ENCODE measurements at places on chromosomes 4 and X. TPM values are rescaled to one million over a fixed set of nuclear protein-coding genes. Genes with fewer than 3 reads are reported as not detected.

Gene FAM47A
- not detected for total RNA-seq

Gene TBC1D8B
- total RNA-seq = 2.9 TPM

Gene CXCL10
- total RNA-seq = 0.32 TPM

Gene F11
- not detected for total RNA-seq

Gene MTNR1A
- total RNA-seq = not detected

Gene MAOB
- 5.5 TPM for total RNA-seq

Gene NALF2
- total RNA-seq = 0.60 TPM

Gene NAAA
- total RNA-seq = 22.9 TPM

Gene NAT8L
- 0.04 TPM for total RNA-seq

Gene TMEM255A
- total RNA-seq = 0.20 TPM

DNA sequence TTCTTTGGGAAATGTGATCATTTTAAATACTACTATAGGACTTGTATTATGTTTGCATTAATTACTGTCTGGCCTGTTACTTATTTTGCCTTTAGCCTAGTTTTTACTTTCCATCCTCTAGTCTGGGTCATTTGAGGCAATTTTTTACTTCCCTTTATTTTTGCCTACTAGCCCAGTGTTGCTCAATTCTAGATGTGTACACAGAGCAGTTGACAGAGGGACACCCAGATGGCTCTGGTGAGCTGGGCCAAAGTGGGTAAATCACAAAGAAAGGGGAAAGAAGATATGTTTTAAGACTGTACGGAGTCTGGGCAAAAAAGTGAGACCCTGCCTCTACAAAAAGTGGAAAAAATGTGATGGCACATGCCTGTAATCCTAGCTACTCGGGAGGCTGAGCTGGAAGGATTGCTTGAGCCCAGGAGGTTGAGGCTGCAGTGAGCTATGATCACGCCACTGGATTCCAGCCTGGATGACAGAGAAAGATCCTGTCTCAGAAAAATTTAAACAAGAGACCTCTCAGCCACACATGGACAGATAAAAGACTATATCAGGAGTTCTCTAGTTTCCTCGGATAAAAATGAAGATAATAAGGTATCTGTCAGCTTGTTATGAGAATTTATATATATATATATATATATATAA is 35.7 kb downstream of the APOO start:
- no peak for ATAC-seq

DNA sequence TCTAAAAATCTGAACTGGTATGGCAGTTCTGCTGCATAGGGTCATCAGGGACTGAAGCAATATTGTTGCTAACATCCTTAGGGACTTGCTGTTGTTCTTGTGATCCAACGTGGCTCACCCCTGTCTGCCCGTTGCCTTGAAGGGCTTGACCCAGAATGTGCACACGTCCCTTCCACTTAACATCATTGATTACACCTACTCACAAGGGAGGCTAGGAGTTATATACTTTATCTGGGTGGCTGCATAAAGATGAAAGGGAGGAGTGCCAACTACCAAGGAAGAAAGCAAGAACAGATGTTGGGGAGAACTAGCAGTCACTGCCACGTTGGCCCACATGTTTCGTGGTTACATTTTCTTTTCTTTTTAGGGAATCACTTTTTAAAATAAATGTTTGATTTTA is 34.0 kb downstream of the SLC9A6 start:
- no peak for ATAC-seq

GRCh38 chrX:30302956-30303355 is 6.2 kb downstream of the NR0B1 start:
- ATAC-seq = no peak

DNA sequence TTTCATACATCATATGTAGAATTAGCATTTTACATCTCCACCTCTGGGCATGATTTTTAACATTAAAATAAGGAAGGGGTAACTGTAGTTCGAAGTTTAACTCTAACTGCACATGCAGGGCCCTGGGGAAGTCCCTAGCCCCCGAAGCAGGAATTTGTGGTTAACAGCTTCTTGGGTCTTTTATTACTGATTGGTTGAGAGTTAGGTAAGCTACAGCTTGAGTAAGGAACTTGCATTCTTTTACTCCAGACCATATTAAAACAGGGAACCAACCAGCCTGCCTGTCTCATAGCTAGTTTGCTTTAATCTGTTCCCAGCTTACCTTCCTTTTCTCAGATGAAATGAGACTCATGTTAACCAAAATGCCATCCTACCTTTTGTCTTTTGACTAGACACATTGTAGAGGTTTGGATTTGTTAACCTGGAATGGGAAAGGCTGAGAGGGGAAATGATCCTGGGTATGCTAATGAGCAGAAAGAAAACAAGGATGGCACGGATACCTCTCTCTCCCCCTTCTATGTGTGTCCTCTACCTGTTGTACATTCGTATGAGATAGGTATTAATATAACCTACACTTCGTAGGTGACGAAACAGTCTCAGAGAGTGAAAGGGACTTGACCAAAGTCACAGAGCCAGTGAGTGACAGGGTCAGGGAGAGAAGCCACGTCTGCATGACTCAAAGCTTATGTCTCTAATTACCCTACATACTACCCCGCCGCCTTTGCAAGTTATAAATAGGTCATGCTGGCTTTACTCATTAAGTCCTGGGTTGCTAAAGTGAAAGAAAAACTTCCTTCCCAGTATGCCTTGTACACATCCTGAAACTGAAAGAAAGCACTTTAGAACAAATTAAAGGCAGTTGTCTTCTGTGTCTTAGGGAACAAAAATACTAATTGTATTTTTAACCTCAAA is 119.5 kb upstream of the AFF2 start:
- peak; percentile 39 for ATAC-seq

DNA sequence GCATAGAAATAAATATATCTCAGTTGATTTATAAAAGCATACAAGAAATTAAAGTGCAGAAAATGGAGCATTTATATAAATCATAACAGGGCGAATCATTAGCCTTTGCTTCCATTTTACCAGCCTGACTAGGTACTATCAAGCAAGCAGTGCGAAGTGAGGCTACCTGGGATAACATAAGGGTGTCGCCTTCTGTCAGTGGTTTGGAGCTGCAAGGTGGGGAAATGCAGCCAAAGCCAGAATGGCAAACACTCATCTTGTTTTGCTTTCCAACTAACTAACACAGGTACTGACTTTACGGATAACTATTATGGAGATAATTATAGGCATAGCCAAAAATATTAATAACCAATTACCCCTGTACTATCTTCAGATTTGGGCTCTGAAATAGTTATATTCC is 1459.8 kb downstream of the RAPGEF2 start:
- ATAC-seq = no peak

DNA sequence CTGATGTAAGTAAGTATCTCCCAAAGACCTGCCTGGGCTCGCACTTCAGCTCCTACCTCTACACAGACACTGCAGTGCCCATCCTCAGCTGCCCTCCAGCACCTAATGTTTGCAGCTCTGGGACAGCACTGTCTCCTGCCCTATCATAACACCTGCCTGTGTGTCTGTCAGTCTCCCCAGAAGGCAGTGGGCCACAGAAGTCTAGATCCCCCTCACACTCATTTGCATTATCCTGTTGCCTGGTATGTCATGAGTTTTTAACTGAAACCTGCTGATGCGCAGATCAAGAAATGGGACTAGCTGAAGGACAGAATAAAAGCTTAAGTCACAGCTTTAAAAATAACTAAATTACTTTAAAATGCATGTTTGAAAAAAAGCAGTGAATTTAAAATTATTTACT is 43.0 kb downstream of the LRP2BP start:
- no peak for ATAC-seq

DNA sequence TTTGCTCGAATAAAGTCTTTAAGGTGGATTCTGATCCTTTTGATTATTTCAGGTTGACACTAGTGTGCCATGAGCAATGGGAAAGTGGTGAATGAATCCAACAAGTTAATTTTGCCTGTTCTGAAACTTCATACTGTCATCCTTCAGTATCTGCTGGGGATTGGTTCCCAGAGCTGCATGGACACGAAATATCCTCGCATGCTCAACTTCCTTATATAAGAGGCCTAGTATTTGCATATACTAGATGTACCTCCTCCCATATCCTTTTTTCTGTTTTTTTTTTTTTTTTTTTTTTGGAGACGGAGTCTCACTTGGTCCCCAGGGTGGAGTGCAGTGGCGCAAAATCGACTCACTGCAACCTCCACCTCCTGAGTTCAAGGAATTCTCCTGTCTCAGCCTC is 23.0 kb upstream of the PDS5A start:
- no peak for ATAC-seq

DNA sequence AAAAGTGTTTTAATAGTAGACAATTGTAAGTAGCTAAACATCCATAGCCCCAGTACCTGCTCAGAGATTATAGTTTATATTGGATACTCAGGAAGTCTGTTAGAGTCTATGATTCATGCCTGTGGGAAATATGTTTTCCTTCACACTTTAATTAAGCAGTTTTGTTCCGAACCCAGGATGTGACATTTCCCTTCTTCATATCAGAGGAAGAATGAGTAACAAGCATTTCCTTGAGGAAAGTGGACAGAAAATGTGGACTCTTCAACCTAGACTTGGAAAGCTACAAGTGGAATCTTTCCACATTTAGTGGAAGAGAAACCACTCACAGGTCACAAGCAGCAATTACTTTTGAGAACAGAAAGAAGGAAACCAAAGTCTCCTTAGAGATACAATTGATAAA is 419.4 kb downstream of the C4orf33 start:
- ATAC-seq = no peak

GRCh38 chr4:128177498-128177897 is 110.1 kb downstream of the PGRMC2 start:
- no peak for ATAC-seq

- ATAC-seq = no peak
Measured at GRCh38 chr4:151922811-151923210, 162.0 kb upstream of the GATB start.

DNA sequence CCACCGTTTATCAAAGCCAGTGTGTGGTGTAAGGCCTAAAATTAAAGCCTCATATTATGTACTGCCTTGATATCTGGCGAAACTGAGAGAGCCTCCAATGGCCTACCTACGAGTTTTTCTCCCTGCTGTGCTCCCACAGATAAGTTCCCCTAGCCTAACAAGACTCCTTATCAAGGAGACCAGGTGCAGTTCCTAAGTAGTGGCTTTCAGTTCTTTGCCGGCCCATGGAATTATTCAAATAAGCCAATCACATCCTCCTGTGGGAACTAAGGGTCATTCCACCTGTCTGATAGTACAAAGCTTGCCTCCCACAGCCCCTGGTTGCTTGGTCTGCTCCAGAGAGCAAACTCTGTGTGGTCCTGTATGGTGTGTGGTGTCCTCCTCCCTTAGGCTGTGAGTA is 99.8 kb upstream of the TEX13C start:
- no peak for ATAC-seq

- ATAC-seq = peak; percentile 87
Measured at GRCh38 chr4:36281384-36282106, at the start of gene DTHD1. DTHD1 (plus strand) TSS chr4:36281616; CDS start chr4:36281759, 143 bp downstream.

GRCh38 chrX:151765026-151765425 is 30.5 kb downstream of the CNGA2 start:
- no peak for ATAC-seq

DNA sequence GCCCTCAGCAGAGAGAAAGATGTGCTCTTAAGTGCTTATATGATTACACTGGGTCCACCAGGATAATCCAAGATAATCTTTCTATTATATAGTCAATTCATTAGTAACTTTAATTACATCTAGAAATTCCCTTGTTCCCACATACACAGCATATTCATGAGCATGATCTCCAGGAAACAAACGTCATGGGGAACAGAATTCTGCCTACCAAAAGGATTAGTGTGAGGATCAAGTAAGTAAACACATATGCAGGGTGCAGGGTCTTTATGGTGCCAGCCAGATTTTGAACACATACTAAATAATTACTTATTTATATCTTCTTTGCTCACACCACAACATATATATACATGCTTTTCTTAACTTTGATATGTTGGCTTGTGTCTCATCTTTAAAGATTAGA is 169.1 kb downstream of the KCTD8 start:
- no peak for ATAC-seq

DNA sequence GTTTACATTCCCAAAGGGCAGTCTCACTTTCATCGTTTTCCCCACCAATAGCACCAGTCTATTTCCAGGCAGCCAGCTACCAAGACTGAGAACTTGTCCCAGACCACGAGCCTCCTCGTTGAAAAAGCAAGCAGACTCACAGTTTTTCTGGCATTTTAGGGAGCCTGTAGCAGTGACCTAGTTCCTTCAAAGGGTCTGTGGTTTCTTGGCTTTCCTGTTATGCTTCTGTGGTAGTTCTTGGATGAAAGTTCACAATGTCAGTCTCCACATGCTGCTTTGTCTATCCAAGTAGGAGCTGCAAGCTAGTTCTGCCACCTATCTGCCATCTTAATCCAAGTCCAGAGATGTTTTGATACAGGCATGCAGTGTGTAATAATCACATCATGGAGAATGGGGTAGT is 151.6 kb upstream of the ZC4H2 start:
- ATAC-seq = no peak

- ATAC-seq = no peak
Measured at GRCh38 chrX:131671735-131672134, 127.9 kb downstream of the OR13H1 start.

DNA sequence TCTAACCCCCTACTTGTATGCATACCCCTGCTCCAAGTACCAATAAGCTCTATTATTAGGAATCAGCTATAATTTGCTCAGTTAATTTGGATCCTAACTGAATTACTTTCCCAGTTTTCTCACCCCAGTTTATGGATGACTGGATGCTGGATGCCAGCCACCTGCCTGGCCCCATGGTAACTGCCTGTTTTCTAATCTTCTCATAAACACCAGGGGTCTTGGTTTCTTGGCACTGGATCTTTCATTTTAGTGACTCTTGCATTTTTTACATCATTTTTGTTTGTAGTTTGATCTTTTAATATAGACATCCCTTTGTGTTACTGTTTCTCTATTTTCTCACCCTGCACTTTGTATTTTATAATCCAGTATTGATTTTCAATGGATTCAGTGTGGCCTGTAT is 246.8 kb downstream of the ADGRL3 start:
- ATAC-seq = no peak

- no peak for ATAC-seq
Measured at GRCh38 chr4:10715135-10715534, 30.6 kb upstream of the CLNK start.

GRCh38 chrX:40314070-40314469 is 216.3 kb upstream of the BCOR start:
- ATAC-seq = no peak

DNA sequence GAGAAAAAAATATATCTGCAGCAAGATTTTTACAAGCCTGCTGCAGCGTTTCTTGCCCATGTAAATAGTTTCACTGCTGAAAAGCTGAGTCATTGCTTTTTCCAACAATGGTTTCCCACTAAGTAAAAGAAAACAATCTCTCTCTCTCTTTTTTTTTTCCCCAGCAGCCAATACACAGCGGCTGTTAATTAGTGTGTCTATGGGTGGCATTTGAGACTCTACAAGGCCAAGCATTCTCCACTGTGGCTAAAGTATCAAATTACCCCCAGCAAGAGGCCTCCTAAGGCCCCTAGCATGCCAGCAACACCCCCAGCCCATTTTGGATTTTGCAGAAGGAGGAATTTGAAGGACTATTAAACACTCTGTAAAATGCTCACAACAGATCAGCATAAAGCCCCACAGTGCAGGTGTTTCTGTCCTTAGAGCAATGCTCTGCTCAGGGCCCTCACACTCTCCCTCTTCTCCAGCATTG is 837.4 kb downstream of the TRIML1 start:
- ATAC-seq = no peak
